ENCODE measurements at places on chromosomes 6 and 20.

GRCh38 chr6:143505111-143505510 is 6.4 kb downstream of the FUCA2 start:
- no peak for DNase-seq

- peak; percentile 43 for DNase-seq
Observed at GRCh38 chr6:12483712-12484111, 193.6 kb downstream of the EDN1 start.

DNA sequence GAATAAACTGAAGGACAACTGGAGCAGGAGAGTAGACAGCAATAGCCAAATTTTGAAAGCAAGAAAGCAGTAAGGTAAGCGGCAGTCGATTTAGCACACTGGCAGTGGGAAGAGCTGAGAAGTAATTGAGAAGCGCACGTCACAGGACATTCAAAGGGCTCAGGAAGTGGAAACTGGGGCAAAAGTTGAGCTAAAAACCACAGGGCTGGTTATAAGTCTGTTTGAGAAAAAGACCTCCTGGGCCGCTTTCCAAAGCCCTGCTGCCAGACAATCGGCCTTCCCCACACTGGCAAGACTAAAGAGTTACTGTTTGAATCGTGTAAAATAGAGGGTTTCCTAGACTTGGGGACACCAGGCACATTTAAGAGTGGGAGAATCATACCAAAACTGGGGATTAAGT is 161.4 kb downstream of the DNAH8 start:
- no peak for DNase-seq

- no peak for DNase-seq
Observed at GRCh38 chr6:84556541-84557335, 207.7 kb downstream of the TBX18 start.

GRCh38 chr20:21971436-21971835 is 266.0 kb downstream of the PAX1 start:
- DNase-seq, result no peak

DNA sequence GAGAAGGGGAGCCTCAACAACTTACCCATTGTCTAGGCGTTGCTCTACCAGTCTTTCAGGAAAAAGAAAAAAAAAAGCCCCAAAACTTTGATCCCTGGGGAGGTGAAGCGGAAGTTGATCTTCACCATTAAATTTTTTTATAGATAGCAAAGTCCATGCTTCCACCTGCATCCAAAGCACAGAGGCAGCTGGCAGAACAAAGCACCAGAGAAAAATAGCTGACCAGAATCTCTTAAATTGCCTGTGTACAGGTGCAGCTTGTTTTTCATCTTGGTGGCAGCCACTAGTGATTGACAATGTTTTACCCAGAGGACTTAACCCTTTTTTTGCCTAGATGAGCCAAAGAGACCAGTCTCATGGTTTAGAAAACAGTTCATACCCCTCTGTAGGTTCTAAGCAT is 86.0 kb downstream of the MYB start:
- no peak for DNase-seq

- DNase-seq, result no peak
Observed at GRCh38 chr6:125151700-125152099, 1.9 kb upstream of the TPD52L1 start.

GRCh38 chr6:28480253-28480932 is 35.2 kb downstream of the GPX6 start:
- no peak for DNase-seq

DNA sequence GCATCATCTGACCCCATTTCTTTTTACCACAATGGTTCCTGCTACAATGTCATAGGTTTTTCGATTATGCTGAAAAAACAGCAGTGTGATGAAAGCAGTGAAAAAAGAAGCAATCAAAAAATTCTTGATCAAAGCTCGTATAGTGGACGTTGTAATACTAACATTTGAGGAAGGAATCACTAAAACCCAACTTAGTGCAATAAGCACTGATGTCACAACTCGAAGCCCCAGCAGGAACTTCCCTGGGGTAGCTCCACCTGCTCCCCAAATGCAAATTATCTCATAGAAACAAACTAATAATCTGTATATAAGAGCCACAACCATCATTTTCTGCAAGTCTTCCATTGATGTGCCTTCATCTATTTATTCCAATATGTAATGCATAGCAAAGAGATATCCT is 285.6 kb upstream of the SGK1 start:
- DNase-seq, result no peak

DNA sequence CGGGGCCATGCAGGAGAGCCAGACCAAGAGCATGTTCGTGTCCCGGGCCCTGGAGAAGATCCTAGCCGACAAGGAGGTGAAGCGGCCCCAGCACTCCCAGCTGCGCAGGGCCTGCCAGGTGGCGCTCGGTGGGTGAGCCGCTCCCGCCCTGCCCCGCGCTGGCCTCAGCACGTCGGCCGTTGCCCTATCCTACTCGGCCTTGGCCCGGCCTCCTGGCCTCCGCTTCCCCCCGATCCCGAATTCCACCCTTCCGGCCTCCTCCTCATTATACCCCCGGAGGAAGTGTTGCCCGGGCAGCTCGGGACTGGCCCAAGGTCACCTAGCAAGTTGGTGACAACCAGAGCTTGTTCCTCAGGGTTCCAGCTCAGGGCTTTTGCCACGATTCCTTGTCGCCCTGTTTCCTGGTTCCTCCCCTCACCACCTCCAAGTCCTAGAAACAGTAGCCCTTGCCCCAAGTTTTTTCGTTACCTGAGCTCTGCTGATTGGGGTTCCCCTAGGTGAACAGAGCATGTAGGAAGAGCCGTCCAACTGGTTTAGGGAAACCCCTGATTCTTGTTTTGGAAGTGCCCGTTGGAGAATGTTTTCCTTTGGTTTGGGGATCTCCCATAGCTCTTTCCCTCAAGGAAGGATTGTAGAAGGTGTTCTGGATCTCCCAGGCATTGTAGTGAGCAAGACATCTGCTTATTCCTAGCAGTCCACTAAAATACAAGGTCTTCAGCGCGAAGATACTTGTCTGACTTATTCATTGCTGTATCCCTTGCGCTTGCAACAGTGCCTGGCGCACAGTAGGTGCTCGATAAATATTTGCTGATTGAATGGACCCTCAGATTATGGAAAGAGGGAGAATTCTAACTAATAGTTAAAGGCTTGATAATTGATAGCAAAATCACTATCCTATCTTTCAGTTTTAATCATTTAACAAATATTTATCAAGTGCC is 641 bp downstream of the ARFGEF2 start:
- no peak for DNase-seq

DNA sequence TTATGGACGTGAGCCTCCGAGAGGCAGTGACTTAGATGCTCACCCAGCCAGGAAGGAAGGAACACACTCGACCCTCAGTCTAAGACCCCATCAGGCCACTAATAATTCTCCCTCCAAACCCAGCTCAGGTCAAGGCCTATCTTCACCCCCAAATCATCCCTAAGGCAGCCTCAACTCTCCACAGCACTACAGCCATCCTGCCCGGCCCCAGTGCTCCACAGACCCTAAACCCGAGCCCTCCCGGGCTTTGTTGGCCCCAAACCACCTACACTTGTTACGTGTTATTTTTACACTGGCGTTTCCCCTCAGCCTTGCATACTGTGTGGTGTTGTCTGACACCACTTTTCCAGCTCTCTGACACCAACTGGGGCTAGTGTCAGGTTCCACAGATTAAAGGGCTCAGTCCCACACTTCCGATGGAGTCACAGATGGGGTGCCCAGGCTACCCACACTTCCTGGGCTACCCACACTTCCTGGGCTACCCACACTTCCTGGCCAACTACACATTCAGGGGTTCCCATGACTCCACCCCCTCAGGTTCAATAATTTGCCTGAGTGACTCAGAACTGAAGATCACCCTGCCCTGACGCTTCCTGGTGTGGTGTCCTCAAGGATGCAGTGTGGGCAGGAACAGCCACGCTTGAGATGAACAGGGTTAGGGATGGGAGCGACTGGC is 25.3 kb downstream of the RBCK1 start:
- no peak for DNase-seq

DNA sequence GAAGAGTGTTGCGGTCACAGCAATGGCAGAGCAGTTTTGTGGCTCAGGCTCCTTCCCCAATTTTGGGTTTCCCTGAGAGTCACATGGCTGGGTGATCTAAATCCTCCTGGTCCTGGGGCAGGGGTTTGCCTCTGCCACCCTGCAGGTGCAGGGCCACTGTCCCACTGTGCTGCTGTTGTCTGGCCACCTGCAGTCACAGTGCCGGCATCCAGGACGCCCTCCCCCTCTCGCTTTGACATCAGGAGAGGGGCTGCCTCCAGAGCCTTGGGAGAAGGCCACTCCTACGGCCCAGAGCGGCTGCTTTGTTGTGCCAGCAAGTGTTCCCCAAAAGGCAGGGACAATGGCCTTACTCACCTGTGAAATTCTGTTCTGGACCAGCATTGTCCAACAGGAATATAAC is 449.0 kb downstream of the QKI start:
- DNase-seq, result no peak

DNA sequence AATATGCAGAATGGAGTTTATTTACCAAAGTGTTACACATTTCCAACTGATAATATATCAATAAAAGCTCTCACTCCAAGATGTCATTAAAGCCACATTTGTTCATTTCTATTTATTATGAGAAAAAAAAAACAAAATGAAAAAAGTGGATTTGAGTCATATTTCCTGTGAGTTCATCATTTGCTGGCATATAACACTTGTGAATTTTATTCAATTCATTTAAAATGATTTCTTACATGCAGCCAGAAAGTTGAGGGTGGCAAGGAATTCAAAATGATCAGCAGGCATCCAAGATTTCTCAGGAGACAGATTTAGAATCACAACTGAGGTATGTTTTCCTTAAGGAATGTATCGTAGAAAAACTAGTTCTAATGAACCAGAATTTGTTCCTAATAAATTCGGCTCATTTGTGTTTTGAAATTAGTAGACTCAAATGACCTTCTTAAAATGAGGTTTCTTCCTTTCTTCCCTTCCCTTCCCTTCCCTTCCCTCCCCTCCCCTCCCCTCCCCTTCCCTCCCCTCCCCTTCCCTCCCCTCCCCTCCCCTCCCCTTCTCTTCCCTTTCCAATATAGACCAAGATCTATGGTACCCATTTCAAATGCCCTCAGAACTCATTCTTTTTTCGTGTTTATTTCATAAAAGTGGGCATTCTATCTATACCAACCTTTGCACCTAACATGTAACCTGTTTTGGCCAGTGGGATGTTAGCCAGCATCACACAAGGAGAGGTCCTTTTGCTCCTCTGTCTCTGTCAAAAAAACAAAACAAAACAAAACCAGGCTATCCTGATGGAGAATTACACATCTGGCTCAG is 357.9 kb upstream of the TSHZ2 start:
- DNase-seq, result no peak

DNA sequence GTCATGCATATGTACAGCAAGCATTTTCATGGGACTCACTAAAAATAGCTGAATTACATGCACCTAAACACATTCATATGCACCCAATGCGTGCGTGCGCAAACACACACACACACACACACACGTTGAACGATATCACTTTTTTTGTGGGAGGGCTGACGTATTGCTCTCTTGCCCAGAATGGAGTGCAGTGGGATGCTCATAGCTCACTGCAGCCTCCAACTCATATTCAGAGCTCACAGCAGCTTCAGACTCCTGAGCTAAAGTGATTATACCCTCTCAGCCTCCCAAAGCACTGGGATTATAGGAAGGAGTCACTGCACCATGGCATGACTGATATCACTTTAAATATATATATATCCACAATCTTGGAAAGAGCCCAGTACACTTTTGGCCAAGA is 620.4 kb upstream of the MANEA start:
- DNase-seq, result no peak

- DNase-seq, result no peak
Observed at GRCh38 chr6:36263390-36264000, 6.4 kb upstream of the PNPLA1 start.

GRCh38 chr20:33423141-33423834 is 20.3 kb downstream of the SNTA1 start:
- no peak for DNase-seq

GRCh38 chr20:36582322-36582721 is 8.9 kb downstream of the TGIF2 start:
- DNase-seq, result no peak

DNA sequence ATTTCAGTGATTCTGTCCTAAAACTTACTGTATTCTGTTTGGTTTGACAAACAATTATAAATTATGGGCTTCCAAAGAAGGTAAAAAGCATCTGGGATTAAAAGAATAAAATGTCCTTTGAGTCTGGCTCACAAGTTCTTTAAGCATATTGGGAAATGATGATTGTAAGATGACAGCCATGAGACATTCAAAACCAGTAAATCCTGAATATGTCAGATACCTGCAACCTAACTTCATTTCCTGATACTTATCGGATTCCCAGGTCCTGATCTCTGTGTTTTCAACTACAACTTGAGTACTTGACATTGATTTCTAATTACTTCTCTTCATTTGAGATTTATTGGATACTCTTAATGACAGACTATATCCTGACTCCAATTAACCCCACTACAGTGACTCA is 446.6 kb downstream of the GRIK2 start:
- no peak for DNase-seq

DNA sequence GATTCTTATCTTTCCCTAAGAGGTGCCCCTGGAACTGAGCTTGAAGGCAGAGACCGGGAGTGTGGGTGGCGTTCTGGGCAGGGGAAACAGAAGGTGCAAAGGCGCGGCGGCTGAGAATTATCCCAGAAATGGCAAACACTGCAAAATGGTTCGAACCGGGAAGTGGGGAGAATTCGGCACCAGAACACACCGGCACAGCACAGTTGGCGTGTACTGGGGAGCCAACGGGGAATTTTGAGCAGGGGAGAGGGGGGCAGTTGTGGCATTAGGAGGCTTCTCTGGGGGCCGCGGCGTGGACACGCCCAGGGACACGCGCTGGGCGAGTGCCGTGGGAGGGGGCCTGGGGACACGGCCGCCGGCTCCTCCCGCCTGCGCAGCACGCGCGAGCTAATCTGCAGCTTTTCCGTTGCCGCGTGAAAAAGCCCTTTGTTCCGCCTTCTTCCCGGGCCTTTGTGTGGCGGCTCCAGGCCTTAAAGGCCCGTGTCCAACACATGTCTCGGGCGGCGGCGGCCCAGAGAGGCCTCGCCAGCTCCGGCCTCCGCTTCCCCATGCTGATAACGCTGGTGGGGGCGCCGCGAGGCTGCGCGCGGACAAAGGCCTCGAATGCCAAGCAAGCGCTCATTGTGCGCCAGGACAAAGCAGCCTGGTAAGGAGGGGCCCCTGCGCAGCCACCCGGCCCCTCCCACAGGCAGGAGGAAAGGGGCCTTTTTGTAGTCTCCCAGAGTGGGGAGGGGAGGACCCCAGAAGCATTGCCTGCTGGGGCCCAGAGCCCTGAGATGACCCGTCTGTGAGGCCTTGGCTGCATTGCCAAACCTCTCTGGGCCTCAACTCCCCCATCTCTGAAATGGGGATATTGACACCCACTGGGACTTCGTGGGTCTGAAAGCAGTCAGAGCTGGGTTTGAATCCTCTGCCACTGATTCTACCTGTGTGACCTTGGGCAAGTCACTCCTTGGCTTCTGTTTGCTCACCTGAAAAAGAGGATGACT is 82.8 kb downstream of the CD40 start:
- no peak for DNase-seq

DNA sequence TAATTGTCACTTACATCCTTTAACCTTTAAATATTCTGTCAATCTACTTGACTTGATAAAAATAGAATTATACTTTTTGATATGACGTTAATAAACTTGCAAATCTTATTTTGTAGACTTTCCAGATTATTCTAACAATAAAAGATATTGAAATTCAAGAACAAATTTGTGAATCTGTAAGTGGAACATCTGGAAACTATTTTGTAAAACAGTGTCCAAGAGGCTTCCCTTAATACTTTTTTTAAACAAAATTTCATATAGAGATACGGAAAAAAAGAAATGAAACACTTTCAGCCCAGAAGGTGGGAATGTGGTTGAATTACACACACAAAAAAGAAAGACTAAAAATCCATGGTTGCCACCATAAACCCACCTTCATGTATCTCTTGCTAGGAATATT is 174.4 kb downstream of the COL19A1 start:
- no peak for DNase-seq

- DNase-seq, result no peak
Observed at GRCh38 chr6:128079021-128079420, 178.2 kb upstream of the THEMIS start.
